ENCODE measurements at places on chromosomes 6 and 20.

DNA sequence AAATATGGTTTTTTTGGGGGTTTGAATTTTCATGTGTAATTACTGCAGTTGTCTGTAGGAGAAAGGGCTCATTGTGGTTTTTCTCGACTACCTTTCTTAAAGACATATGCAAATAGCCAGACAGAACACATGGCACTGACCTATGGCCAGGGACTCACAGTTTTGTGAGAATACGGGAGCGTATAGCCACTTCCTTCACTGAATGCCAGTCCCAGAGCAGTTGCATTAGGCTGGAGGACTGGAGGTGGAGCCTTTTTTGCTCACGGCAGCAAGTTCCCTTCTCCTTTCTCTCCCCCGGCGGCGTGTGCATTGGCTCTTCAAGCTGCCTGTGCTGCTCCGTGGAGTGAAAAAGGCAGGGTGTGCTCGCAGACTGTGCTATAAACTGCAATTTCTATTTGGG, 114.9 kb downstream of the AKAP7 start:
- no peak for DNase-seq

GRCh38 chr20:47642624-47643023, 140.9 kb downstream of the NCOA3 start:
- no peak for DNase-seq

DNA sequence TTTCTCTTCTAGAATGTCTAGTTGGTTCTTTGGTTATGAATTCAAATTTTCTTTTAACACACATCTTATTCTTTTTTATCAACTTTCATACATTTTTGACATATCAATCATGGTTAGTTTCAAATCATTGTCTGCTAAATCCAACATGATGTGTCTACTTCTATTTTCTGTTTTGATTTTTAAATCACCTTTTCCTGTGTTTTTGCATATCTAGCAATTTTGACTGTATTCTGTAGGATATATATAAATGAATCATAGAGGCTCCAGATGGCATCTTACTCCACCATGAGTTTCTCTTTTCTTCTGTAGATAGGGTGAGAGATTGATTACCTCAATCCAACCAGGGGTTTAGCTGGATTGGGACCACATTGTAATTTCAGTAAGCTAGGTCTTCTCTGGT, 34.3 kb upstream of the CARMIL1 start:
- no peak for DNase-seq

- no peak for DNase-seq
Measured at GRCh38 chr6:133467231-133467981, 226.2 kb downstream of the EYA4 start.

GRCh38 chr6:62146954-62147853, 138.8 kb downstream of the KHDRBS2 start:
- no peak for DNase-seq

DNA sequence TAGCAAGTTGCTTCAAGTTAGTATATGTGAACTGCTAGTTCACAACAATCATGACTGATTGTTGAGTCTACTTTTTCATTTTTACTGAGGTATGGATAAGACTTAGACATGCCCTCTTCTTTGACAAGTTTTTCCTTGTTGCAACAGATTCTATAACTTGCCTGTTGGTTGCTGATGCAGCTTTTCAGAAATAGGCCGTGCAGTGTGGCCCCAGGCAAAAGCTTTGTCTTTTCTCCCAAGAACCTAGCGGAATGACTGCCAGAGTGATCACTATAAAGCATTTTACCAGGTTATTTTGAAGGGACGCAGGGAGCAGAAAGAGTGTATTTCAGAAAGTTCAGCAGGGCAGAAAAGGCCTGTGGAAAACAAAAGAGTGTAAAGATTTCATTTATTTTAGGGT, 16.0 kb downstream of the HECA start:
- DNase-seq, result no peak

DNA sequence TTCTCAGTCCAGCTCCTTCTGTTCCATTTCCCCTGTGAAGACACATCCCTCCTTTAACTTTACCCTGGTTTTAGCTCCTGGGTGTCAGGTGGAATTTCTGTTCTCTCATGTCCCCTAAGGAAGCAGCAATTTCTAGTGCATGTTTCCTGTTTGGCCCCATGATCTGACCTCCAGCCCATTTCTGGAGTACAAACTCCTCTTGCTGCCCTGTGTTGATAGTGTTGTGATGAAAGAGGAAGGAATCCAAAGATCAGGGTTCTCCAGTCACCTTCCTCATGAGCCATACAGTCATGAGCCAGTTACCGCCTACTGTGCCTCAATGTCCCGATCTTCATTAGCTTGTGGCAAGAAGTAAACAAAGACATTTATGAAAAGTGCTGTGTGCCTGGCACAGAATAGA, 97.4 kb downstream of the PHACTR1 start:
- DNase-seq, result no peak

- no peak for DNase-seq
Measured at GRCh38 chr6:9924971-9925370, 489.9 kb downstream of the TFAP2A start.

DNA sequence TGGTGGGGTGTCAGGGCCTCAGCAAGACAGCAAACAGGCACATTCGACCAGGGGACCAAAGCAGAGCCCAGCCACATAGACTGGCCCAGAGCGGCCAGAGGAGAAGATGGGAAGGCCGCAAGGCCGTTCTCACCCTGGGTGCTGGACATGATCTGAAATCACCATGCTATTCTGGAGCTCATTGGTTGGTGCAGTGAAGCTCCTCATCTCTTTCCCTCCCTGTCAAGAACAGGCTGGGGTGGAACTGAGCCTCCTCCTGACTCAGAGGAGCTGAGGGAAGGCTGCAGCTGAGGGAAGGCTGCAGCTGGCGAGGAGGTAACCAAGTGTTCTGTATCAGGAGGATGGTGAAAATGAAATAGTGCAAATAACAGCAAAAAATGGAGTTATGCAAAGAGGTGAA, 80.0 kb downstream of the AKAP7 start:
- no peak for DNase-seq

DNA sequence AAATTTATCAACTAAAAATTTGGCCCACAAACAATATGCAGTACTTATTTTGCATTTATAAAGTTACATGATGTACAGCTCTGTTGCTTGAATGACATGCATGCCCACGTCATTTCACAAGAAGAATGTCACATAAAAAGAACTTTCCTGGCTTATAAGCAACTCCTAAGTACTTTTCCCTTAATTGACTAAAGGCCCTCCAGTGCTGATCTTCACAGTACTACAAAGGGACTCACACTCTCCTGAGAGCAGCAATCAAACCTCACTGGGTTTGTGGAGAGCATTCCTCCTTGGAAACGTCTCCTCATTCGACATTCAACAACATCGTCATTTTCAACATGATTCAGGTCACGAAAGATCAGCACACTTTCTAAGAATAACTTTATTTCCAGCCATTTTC, 111.1 kb downstream of the IPCEF1 start:
- no peak for DNase-seq

DNA sequence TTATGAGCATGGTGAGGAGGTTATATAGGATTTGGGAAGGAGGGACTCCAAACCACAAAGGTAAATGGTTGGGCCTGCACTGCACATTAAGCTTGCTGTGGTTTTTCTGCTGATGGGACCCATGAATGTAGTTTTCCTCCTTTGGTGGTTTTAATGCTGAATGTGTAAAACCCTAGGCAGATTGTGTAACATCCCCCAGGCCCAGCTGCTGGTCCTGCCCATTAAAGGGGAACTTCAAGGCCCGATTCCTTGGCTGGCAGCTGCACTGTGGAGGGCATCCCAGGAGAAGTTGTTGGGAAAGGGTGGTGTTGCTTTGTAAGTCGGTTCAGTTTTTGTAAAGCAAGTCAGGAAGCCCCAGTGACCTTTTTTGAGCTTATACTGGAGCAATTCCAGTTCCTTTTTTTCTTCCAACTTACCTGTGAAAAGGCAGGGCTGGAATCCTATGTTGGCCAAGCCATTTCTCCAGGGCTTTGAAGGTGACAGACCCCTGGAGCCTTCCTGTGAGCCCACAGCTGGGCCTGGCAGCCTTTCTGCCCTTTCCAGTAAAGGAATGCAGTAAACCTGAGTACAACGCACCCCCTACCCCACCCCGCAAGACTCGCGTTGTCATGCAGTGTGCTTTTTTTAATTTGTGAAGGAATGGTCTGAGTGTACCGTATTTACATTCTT, 43.1 kb upstream of the NAA20 start:
- DNase-seq, result no peak

GRCh38 chr6:46466570-46466969, 24.7 kb downstream of the RCAN2 start:
- no peak for DNase-seq

DNA sequence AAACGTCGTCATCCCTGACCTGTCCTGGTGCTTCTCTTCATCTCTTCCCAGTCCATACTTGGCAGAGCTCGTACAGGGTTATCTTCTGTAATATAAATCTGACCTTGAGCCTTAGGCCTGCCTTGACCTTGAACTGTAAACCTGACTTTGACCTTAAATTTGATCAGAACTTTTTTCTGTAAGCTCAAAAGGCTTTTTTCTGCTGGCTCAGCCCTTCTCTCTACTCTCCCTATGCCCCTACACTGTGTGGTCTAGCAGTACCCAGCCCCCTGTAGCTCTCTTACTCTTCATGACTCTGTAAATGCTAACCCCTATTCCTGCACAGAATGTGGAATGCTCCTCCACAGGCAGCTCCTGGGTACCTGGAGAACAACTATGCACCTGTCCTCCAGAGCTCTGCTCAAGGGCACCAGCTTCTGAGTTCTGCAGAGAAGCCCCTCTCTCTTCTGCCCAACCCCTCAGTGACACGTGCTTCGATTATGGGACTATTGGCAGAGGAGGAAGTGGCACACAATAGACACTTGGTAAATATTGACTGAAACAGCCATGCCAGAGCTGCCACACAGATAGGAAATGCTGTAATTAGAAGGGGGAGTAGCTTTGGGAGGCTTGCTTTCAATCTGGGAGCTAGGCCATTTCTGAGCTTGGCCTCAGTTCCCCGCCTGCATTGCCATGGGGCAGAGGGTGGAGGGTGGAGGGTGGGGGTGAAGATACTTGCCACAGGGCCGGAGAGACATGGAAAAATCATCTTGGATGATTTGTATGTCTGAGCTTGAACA, 15.4 kb downstream of the SNPH start:
- DNase-seq, result no peak

DNA sequence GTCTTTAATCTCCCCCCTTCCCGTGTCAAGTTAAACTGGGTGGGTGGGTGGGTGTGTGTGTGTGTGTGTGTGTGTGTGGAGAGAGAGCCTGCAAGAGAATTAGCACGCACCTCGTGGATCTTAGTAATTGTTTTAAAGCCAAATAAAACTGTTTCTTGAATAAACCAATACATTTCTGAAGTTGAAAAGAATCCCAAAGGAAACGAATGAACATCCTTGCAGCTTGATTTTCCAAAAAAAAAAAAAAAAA, 381 bp upstream of the BICRAL start:
- no peak for DNase-seq

- DNase-seq, result no peak
Measured at GRCh38 chr6:130390890-130391289, 25.1 kb downstream of the TMEM200A start.

DNA sequence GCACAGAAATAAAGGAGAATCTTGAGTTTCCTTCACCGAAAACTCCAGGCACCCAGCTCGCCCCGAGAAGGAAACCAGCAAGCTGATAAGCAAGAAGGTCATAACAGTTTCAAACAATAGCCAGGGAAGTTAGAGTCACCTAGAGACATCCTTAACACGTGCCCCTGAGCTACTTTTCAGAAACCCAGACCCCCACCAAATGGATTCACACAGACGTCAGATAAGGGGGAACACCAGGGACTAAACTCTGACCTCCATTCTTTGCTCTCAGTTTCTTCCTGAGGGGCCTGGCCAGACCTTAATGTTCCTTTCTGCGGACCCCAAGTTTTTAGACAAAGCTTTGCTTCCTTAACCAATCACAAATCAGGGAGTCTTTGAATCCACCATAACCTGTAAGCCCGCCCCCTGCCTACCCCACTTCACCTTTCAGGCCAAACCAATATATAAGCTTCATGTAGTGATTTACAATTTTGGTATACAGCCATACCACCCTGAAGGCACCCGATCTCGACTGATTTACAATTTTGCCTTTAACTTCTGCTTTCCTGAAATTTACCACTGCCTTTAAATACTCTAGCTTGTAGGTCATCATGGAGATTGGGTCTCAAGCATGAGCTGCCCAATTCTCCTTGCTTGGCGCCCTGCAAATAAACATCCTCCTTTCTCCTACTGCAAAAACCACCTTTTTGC, 11.7 kb downstream of the SOD2 start:
- DNase-seq, result no peak

DNA sequence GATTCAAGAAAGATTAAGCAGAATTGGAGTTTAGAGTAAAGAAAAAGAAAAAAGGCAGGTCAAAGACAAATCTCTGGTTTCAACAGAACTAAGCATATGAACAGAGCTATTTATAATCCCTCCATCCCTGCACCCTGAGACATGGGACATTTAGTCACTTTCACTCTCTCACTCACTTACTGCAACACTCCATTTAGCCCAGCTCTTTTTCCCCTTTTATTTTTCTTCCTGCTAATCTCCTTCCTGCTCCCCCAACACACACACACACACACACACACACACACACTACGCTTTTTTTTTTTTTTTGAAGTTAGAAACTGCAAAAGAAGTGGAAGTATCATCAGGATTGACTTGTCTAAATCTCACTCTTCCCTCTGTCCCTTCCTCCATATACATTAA, 45.1 kb upstream of the TBC1D7 start:
- DNase-seq, result no peak

DNA sequence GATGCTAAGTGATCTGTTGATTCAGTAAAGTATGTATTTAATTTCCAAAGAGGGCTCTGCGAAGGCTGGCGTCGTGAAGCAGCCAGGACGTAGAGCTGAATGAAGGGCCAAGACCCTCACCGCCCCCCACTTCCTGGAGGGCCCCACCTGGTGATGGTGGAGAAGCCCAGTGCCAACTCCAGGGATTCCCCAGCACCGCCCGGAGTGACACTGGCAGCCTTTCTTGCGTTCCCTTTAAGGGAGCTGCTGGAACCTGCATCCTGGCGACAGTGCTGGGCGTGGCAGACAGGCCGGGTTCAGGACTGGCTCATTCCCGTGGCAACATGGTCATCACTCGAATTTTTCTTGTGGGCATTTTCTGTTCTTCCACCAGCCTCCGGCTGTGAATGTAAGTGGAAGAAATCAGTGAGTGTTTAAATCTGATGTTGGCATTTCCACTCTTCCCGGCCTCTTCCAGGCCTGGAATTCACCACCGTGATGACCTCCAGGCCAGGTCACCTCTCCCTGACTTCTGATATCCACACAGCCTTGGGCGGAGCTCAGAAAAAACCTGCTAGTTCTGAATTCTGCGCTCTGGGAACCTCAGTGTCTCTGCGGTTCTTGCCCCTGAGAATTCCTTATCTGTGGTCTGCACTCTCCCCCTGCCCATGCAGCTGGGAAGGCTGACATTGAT, 57.4 kb upstream of the DACT2 start:
- DNase-seq, result no peak

DNA sequence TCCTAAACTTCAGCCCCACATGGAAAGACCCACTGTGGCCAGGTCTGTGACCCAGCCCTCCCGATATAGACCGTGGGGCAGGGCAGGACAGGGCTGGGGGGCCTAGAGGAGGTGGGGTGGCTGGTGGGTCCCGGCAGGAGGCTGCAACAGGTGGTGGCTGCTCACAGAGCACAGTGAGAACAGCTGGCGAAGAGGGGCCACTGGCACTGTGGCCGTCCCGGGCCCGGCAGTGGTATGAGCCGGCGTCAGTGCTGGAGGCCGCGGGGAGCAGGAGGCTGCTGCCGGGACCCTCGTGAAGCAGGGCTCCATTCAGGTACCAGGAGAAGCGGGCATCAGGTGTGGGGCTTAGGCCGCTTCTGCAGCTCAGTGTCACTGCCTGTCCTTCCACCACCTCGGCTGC, 13.4 kb downstream of the SIGLEC1 start:
- DNase-seq, result no peak

GRCh38 chr6:12009876-12010634, 2.1 kb upstream of the HIVEP1 start:
- DNase-seq, result no peak

GRCh38 chr20:32685541-32686529, 12.1 kb upstream of the C20orf203 start:
- DNase-seq, result no peak
